ENCODE measurements at places on chromosomes 2 and 18.

DNA sequence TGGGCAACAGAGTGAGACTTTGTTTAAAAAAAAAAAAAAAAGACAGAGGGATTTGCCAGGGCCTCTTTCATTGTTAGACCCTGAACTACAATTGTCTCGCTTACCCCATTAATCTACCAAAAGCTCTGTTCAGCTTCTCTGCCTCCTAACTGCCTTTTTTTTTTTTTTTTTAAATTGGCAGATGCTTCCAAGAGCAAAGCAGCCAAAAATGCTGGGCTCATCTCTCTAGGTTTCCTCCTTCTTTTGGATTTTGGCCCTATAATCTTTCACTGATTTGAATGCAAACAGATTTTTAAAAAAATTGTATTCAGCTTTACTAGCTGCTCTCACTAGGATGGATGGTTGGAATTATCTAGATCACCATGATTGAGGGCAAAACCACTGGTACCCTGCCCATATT lies 33.2 kb upstream of the RAPGEF4 start:
- no peak for DNase-seq

DNA sequence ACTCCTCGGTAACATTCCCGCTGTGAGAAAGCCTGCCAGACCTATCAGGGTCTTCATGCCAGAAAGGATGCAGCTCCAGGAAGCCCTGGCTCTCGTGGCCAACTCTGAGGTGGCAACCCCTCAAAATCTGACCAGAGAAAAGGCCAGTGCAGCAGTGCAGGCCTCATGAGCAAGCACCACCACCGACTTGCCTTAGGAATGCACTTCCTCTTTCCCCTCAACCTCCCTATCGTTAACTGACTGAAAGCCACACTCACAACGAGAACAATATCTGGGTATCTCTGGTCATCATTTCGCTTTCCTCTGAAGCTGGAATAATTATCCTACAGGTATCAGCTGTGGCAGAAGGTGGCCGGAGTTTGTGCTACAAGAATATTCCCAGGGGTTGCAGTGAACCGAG lies 101.4 kb upstream of the POU3F3 start:
- DNase-seq, result no peak

DNA sequence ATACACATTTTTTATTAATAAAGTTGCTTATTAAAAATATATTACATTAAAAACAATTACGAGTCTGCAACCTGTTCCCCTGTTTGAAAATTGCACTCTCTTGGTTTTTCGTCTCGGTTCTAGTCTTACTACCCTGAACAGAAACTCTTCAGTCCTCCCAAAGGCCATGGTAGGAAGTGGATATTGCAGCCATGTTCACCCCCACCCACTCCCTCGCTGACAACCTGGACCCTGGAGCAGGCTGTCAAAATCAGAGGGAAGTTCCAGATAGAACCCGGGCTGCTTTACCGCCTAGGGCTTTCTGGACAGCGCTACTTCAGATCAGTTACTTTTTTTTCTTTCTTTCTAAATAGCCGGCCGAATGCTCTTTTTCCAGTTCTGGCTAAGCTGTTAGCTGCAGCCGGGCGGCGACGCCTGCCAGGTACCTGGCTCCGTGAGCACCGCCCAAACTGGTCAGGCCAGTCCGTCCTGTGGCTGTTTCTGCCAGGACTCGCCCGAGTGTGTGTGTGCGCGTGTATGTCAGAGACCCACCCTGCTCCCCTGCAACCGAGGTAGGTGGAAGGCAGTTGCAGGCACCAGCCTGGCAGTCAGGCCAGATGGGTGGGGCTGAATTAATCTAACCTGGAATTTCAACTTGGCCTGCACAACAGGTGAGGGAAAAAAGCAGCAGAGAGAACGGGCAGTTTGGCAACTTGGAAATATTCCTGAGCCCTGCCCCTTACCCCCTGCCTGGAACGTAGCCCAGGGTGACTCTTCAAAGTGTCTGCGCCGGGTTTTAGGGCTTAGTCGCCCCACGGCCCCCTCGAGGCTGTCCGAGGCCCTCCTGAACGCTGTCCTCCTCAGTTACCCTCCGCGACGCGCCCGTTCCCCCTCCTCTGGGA lies 1.1 kb upstream of the TET3 start:
- no peak for DNase-seq

DNA sequence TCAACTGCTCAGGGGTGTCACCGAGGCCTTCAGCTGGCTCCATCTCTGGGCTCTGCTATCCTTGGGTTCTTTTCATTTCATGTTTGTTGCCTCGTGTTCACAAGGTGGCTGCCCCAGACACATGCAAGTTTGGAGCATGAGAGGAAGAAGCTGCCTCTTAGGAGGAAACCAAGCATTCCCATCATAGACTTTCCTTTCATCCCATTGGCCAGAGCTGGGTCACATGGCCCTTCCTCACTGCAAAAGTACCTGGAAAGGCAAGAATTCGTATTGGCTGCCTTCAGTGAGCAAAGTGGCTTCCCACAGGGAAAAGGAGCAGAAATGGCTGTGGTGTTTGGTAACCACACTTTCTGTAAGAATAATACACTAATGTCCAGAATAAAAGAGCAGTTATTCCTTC lies 155.7 kb upstream of the RAB12 start:
- no peak for DNase-seq

DNA sequence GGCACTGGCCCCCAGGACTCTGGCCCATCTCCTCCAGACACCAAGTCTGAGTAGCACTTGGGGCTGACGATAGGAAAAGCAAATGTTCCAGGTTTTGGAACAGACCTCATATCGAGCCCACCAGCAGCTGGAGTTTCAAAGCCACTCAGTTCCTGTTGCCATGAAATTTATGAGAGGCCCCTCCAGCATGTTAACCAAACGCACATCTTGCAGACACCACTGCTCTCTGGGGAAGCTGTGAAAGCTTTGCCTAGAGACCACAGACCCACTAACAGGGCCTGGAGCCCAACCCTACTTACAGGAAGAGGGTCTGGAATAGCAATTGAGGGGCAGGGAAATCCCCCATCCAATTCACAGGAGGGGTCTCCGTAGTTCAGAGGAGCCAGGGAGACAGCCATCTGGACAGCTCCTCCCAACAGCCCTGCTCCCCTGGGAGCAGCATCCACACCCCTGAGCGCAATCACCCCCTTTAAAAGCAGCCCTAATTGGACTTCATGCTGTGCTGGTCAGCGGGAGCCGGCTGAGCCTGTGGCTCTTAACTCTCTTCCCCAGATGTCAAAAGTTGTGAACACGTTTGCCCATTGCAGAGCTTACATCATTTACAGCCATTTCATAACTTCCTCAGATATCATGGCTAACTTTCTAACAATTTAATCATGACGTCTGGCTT lies 81.3 kb downstream of the TGFA start:
- DNase-seq, result no peak

DNA sequence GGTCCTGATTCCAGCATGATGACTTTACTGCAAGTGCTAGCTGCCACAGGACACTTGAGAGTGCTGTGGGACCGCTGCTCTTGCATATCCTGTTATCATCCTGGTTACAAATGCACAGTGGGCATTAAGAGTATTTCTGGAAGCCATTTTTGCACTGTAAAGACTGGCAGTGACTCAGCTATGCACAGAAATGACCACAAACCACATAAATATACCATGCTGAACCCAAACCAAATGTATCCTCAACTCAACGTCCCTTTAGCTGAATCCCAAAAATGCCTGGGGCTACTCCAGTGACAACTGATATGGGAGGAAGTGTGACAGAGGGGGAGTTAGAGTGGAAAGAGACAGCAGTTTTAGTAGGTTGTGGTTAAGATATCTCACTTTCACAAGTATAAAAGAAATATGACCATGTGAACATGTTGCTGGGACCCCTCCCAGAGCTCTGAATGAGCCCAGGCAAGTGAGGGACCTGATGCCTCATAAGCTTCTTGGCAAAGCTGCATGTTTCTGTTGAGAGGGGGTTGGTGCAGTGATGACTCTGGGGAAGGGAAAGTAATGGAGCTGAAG lies 37.3 kb downstream of the RHBDD1 start:
- peak; percentile 89 for DNase-seq

DNA sequence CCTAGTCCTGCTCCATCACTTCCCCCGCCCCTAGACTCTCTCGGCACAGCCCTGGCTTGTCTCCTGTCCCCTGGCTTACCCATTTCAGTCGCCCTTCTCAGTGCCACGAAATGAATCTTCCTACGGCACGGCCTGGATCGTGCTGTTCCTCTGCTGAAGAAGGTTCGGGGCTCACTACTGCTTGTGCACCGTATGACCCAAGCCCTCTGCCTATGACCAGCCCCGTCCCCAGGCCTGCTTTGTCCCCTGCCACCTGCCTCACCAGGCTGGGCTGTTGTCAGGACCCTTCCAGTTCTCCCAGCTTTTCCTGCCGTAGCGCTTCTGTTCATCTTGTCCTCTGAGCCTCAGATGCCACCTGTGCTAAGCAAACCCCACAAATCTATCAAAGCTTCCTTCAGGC lies 13.9 kb downstream of the CHMP1B start:
- DNase-seq, result no peak

DNA sequence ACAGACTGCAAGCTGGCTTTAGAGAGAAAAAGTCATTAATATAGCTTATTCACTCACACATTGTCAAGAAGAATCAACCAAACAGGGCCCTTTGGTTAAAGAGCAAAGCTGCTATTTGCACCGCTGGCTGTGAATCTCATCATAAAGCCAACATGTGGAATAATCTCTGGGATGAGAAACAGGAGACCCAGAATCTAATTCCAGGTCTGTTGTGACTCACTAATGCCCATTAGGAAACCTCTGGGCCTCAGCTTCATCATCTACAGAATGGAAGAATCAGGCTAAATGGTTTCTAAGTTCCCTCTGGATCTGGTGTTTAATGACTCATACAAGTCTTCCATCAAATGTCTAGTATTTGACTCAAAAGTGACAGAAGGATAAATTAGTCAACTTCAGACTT lies 591.7 kb upstream of the DDX18 start:
- no peak for DNase-seq

- DNase-seq, result peak; percentile 70
Measured at GRCh38 chr2:19607400-19607799, 249.0 kb upstream of the OSR1 start.

- DNase-seq, result no peak
Measured at GRCh38 chr2:14303366-14304115, 329.0 kb upstream of the LRATD1 start.

DNA sequence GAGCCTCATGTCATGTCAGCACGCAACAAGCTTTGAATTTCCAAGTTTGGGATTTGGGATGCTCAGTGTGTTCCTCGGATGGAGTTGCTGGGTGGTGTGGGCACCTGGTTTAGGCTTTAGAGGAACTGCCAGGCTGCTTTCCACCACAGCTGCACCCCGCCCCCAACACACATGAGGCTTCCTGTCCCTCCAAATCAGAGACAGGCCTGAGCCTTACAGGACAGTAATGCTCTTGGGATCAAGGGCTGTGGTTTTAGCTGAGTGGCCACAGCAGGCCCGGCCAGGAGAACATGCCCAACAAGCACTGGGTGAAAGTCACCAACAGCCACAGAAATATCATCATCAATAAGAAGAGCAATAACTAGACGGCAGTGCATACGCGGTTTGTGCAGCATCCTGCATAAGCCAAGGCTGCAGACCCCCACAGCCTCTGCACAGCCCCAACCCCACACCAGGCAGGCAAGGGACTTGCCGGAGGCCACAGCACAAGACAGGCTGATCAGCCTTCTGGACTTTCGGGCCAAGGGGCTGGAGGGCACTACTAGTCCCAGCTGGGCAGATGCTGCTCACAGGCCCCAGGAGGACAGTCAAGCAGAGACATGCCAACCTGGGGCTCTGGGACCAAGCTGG lies 29.7 kb upstream of the GPC1 start:
- no peak for DNase-seq

DNA sequence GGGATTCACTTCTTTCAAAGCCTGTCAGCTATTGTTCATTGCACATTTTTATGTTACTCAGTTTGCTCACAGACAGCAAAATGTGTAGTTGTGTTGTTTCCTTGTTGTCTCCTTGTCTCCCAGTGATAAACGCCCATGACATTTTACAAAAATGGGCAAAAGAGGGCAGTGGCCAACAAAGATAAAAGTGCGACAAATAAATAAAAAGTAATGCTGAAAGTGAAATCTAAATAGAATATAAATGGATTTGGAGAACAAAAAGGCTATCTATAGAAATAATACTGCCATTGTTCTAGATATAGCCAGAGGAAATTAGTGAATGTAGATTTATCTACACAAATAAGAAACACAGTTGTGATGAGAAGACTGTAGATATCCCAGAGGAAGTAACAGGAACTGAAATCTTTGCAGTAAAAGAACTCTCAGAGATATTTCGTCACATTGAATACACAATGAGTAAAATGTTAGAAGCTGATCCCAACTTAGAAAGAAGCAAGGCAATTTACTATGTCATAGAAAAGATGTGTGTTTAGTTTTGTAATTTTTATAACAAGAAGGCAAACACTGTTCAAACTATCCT lies 1186.2 kb upstream of the FAM98A start:
- no peak for DNase-seq

DNA sequence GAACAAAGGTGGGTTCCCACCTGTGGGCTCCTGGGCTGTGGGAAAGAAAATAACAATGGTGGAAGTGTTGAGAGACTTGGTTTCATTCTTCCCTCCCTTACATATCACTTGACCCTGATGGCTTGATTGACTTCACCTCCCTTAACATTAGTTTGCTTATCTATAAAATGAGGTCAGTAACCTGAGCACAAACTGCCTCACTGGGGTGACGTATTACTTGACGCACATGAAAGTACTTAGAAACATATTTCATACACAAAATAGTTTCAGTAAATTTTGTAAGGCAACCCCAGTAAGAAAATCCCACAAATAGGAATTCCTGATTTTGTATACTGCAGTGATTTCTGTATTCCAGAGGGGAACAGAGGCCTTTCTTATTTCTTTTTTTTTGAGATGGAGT lies 29.4 kb upstream of the LPIN2 start:
- DNase-seq, result no peak

DNA sequence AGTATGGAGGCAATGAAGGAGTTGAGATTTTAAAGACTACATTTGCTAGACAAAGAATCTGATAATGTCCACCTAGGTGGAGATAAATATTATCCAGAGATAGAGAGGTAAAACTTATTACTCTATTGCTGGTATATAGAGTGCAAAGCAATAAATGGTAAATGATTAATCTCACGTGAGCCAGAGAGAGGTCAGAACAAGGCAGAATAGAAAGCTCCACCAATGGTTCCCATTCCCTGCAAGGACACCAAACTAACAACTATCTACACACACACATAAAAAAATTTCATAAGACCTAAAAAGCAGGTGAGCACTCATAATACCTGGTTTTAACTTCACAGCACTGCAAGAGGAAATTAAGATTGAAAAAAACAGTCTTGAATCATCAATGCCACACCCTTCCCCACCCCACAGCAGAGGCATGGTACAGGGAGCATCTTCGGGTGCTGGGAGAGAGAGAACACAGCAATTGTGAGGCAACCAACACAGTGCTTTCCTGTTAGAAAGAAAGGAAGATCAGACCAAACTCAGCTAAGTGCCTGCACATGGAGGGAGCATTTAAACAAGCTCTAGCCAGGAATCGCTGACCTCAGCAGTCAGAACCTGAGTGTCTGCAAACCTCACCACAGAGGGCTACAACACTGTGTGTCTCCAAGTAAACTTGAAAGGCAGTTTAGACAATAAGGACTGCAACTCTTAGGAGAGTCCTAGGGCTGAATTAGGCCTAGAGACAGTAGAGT lies 1432.6 kb upstream of the TMEFF2 start:
- DNase-seq, result no peak

- no peak for DNase-seq
Measured at GRCh38 chr2:23285091-23285800, 99.7 kb upstream of the KLHL29 start.

Data from RPMI7951 (cell line).